ENCODE measurements at places on chromosomes 6 and 20.

GRCh38 chr6:36986704-36987047 is 680 bp upstream of the MTCH1 start:
- no peak for DNase-seq

DNA sequence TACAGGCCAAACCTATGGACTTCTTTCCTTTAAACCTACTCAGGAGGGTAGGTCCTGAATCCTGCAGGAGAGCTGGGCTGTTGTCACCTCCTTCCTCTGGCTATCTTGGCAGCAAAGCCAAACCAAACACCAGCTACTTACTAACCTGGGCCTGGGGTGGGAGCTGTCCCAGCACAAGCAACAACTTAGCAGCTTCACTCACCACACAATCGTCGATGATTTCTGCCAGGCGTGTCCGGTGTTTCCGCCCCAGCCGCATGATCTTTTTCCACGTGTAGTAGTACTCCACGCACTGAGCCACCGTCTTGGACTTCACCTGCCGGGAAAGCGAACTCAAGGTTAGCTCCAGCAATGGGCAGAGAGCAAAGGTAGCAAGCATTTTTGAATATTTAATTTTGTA is 25.4 kb upstream of the MRPS10 start:
- DNase-seq = no peak

DNA sequence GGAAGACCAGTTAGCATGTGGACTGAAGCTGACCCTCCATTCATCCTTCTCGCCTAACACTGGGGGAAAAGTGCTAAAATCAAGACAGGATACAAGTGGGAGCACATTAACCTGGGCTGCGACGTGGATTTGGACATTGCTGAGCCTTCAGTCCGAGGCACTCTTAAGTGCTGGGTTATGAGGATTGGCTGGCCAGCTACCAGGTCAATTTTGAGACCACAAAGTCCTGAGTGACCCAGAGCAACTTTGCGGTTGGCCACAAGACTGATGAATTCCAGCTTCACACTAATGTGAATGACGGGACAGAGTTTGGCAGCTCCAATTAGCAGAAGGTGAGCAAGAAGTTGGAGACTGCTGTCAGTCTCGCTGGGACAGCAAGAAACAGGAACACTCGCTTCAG is 20.7 kb downstream of the FUCA2 start:
- no peak for DNase-seq

DNA sequence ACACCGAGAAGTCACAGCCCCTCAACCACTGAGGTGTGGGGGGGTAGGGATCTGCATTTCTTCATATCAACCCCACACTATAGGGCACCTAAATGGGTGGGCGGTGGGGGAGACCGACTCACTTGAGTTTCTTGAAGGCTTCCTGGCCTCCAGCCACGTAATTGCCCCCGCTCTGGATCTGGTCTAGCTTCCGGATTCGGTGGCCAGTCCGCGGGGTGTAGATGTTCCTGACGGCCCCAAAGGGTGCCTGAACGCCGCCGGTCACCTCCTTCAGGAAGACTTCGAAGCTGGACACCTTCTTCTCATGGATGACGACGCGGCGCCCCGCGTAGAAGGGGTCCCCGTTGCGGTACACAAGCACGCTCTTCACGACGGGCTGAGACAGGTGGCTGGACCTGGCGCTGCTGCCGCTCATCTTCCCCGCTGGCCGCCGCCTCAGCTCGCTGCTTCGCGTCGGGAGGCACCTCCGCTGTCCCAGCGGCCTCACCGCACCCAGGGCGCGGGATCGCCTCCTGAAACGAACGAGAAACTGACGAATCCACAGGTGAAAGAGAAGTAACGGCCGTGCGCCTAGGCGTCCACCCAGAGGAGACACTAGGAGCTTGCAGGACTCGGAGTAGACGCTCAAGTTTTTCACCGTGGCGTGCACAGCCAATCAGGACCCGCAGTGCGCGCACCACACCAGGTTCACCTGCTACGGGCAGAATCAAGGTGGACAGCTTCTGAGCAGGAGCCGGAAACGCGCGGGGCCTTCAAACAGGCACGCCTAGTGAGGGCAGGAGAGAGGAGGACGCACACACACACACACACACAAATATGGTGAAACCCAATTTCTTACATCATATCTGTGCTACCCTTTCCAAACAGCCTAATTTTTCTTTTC is at the start of gene DCDC2:
TSS of gene DCDC2 (minus strand) at position 724 of the 883 bp plus-strand sequence. CDS start at position 415, 309 bp downstream.
- DNase-seq = peak; percentile 39
